Stimulated activated naive CD8-positive, alpha-beta T cell treated with anti-CD3 and anti-CD28 coated beads, Interleukin-15, amount 100 ng/mL, for 72 hours (primary cell): ENCODE measurements at places on chromosomes 2 and 18.

DNA sequence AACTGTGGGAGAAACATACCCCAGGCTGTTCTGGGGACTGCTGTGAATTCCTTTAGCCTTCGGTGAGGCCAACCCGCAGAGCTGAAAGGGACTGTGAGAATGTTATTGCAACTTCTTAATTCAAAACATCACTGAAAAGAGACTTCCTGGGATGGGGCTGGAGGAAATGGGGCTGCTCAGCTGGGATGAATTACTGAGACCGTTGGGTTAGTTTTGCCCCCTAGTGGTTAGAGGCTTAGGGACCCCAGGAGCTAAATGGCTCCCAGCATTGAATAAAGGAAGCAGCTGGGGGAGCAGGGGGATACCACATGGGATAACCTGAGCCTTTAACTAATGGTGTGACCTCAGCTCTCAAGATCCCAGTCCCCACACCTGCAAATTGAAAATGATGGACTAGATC, 941.1 kb upstream of the FANCL start:
- no peak for DNase-seq

- DNase-seq: peak; percentile 21
Observed at GRCh38 chr2:198004921-198005829, 200.8 kb downstream of the PLCL1 start.

DNA sequence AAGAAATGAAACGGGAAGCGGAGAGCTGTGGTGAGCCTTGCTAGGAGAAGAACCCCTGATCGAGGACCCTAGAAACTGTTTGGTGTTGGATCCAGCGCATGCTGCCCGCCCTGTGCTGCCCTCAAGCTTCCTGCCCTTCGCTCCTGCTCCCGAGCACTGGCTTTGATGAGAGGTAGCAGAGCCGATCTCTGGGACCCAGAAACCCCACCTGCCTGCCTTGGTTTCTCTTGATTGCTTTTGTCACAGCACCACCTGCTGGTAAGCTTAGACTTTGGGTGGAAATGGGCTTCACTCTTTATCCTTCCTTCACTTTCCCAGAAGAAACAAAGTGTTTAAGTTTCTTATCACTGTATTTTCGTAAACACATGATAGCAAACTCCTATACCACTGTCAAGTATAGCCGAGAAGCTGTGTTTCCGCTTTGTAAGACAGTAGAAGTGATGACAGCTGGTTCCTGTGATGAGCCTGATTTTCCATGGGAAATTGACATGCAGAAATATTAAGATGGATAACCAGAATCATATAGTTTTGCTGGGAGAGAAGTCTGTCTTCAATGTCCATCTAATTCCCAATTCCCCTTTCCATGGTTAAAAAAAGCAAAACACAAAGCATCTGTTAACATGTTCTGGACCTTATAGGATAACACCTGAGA, 267.4 kb downstream of the PHLPP1 start:
- peak; percentile 59 for DNase-seq

- DNase-seq: no peak
Observed at GRCh38 chr18:26003356-26003755, 87.1 kb downstream of the SS18 start.

- DNase-seq: no peak
Observed at GRCh38 chr2:9231291-9232165, 24.9 kb downstream of the ASAP2 start.

DNA sequence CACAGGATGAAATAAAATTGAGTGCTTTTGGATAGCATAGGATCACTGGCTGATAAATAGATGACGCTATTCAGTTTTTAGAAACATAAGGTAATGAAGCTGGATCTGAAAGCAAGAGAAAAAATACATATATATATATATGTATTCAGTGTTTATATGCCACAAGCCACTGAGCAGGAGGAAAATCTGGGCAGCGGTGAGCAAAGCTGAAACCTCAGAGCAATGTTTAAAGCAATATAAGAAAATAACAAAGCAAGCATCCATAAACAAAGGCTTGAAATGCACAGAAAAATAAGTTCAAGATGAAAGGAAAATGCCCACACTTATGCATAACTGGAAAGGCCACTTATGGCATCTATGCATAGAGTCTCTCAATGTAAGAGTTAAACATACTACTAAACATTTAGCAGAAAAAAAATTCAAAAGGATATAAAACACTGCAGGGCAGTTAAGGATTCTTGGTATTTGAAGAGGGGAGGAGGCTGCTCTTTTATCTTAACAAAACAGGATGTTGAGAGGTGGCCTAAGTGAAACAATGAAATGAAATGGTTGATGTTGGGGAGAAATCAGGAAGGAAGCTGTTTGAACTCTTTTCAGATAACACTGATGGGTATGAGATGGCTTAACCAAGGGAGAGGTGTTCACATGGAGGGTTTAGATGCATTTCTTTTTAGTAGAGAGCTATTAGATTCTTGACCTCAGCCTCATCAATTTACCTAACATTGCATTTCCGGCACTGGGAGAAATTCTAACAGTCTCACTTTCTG, 129.1 kb downstream of the ARHGAP15 start:
- no peak for DNase-seq

DNA sequence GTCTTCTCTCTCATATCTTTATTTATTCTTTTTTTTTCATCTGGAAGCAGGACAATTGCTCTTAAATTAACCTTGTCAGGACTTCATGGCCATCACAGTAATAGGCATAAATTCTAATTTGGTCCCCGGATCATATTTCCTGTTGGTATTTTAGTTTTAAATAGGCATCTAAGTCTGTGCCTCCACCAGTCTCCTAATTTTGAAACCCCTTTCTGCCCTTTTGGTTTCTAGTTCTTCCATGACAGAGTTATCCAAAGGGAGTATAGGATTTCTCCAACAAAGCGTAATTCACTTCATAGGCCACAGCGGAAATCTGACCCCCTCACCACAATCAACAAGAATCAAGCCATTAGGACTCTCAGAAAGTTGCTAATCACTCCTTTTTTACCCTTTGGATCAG, 3.8 kb downstream of the EPHA4 start:
- DNase-seq: no peak

- DNase-seq: no peak
Observed at GRCh38 chr2:214593727-214594126, 182.9 kb downstream of the VWC2L start.
